ENCODE measurements at places on chromosomes 4 and X.

DNA sequence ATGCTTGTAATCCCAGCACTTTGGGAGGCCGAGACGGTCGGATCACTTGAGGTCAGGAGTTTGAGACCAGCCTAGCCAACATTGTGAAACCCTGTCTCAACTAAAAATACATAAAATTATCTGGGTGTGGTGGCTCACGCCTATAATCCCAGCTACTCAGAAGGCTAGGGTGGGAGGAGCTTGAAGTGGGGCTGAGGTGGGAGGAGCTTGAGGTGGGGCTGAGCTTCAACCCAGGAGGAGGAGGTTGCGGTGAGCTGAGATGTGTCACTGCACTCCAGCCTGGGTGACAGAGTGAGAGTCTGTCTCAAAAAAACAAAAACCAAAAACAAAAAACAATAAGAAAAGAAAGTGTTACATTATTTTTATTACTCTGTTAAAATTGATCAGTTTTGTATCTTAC lies 1164.4 kb upstream of the IGFBP7 start:
- no peak for DNase-seq

DNA sequence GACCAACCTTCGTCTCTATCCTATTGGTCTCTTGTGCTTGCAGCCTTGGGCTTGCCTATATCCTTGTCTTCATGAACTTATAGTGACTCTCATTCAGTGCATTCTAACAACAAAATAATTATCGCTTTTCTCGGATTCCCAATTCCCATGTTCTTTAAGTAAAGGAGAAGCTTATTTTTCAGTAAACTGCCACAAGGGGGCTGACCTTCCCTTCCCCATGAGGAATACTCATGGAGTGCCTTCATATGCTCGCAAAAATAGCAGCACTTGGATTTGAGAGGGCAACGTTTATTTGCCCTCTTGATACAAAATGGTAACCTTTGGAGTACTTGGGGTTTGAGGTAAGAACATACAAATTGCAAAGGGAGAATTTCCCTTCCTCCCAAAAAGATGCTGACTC lies 183.2 kb upstream of the TENT5D start:
- no peak for DNase-seq

DNA sequence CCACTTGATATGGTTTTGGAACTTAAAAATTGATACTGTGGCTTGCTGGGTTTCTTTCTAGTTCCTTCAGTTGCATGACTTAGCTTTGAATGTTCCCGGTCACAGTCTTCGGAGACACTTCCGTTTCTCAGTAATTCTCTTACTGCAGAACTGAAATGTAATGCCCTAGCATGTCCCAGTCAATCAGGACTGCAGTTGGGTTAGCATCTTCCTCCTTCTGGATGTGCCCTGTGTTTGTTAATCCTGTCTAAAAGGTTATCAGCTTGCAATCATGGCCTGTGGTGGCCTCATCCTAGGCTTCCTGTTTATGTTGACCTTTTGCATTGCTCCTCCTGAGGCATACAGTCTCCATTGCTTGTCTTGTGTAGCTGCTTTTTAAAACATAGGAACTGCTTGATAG lies 275.9 kb downstream of the ARHGAP10 start:
- DNase-seq, result no peak

GRCh38 chr4:25609976-25610375 lies 45.7 kb upstream of the SLC34A2 start:
- DNase-seq, result no peak

GRCh38 chr4:1249148-1249730 lies 309 bp upstream of the CTBP1 start:
- DNase-seq, result peak; percentile 86

DNA sequence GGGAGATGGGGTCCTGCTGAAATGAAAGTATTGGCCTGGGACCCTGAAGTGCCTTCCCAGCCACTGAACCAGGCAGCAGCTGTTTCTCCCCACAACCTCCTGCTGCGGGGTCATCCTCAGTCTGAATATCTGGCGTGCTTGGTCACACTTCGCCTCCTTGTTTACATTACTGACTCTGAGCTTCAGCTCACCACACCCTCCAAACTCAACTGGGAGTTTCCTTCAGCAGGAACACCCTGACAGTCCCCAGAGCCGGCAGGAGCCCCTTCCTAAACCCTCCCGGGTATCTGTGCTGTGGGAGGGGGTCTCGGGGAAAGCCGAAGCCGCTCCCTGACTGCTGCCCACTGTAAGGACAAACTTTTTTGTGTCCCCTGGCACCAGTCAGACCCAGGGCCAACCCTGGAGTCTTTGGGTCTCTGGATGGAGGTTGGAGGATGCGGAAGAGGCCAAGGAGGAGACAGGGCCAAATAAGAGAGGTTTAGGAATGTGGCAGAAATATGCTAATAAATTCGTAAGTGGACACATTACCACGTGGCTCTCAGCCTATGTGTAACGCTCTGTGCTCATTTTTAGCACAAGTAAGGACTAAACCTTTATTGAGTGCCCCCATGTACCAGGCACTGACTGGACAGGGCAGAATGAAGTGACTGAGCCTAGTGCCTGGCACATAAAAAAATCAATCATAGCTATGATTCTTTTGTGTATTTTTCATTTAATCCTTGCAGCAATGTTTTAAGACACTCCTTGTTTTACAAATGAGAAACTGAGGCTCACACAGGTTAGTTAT lies 20.7 kb downstream of the FHDC1 start:
- DNase-seq, result no peak

DNA sequence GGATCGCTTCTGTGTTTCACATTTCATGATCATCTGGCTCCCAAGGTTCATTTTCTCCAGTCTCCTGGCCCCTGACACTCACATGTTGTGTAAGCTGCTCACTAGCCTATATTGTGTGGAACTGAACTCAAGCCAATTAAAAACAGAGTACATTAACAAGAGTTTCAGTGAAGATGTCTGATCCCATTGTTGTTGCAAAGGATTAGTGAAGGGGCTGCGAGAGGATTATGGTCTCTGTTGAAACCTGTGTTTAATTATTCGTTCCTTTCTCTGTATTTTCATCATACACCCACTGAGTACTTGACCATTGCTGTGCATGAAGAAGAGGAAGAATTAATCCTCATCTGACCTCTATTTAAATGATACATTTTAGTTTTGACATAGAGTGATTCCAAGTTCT lies 54.7 kb downstream of the AFF2 start:
- no peak for DNase-seq

DNA sequence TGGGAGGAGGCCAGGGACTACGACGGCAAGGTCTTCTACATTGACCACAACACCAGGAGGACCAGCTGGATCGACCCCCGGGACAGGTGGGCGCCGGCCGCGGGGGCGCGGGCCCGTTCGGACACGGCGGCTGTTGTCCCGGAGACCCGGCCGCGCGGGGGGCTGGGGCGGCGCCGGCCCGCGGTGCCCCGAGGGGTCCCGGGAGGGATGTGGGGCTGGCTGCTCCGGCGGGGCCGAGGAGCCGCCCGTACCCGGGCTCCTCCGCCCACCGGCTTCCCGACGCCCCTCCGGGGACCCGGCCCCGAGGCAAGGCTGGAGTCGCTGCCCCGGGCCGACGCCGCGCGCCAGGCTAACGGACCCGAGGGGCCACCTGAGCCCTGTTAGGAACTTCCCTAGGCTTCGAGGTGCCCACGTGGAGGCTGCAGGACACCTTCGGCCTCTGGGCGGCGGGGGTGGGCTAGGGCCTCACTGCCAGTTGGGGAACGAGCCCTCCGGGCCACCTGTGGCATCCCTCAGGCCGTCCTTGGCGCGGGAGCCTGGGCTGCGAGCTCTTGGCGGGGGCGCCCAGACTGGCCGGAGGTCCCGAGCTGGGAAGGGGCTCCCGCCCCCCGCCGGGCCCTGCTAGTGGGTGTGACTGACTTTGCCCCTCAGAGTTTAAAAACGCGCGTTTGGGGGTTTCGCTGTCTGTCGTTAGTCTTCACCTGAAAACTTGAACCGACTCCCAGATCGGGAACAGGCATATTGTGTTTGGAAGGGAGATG lies 660 bp downstream of the WWC2 start:
- no peak for DNase-seq

GRCh38 chr4:142379277-142380051 lies 466.6 kb downstream of the INPP4B start:
- DNase-seq, result no peak

- no peak for DNase-seq
Observed at GRCh38 chr4:32192363-32192762, 1472.2 kb downstream of the PCDH7 start.

DNA sequence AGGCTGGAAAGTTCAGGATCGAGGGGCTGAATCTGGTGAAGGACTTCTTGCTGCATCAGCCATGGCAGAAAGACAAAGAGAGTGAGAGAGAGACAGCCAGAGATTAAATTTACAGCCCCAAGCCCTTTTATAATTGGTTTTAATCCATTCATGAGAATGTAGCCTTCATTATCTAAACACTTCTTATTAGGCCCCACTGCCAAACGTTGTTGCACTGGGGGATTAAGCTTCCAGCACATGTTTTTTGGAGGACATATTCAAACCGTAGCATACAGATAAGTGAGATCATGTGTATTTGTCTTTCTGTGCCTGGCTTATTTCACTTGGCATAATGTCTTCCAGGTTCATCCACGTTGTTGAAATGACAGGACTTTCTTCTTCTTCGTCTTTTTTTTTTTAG lies 524.7 kb downstream of the SPRY1 start:
- no peak for DNase-seq

GRCh38 chr4:47278631-47279030 lies 184.9 kb downstream of the COMMD8 start:
- DNase-seq, result no peak

GRCh38 chr4:15684498-15684897 lies 2.9 kb downstream of the FAM200B start:
- no peak for DNase-seq

GRCh38 chr4:5096261-5096660 lies 45.0 kb downstream of the STK32B start:
- DNase-seq, result no peak

GRCh38 chr4:182272151-182272550 lies 28.9 kb downstream of the TENM3 start:
- DNase-seq, result no peak

DNA sequence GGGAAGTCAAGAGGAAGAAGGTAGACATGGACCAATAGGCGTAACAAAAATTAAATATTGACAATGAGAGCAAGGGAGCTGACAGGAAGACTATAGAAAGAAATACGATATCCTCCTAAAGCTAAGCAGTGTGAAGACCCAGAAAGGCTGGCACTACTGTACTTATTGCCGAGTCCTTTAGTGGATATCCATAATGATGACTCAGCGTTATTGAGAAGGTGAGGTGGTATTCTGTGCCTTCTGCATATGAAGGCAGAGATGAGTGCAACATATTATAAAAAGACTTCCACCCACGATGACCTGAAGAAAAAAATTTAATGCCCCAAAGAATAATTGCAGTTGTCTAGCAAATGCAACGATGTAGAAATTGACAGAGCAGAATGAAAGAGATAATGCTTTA lies 13.0 kb upstream of the MCF2 start:
- DNase-seq, result no peak

- peak; percentile 69 for DNase-seq
Observed at GRCh38 chr4:4269331-4269731, 20.6 kb downstream of the LYAR start.

- DNase-seq, result no peak
Observed at GRCh38 chrX:48606091-48606490, 8.8 kb downstream of the WDR13 start.

DNA sequence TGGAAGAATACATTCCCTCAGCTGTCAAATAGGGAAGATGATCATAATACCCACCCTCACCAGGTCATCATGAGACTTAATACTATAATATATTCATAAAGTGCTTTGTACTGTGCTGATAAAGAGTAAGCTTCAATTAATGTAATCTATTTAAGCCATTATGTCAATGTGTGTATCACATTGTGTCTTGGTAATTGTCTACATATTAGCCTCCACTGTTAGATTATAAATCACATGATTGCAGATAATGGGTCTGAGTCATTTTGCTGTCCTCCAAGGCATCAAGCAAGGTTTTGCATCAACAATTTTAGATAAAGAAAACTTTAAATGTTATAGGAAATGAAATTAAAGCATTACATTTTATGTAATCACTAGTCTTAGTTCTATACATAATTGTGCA lies 45.2 kb upstream of the CEP135 start:
- DNase-seq, result no peak

DNA sequence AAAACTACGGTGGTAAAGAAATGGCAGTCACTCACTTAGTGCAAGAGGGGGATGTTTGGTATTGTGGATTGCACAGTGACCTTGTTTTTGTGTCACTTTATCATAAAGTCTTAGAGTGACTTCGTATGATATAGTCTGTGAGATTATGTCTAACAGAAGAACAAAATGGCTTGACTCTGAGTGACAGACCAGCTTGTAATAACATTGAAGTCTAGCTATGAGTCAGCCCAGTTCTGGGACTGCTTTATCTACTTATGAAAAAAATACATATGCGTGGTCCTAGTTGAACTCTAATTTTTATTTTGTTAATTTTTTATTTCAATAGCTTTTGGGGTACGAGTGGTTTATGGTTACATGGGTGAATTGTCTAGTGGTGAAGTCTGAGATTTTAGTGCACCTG lies 20.0 kb downstream of the DCLK2 start:
- DNase-seq, result no peak

DNA sequence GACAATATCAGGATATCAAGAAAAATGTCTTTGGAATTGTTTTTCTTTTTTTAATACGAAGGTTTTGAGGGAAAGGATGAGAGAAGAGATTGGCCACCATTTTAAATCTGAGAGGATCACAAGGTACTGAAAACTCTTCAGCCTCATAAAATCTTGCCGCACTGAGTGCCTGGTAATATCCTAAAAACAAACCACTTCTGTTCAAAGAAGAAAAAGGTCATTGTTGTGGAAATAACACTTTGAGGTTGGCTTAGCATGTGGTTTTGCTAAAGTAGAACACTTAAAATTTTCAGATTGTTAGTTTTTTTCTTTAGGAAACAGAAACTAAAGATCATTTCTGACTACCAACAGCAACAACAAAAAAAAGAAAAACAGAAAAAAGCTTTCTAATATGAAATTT lies 1.0 kb upstream of the CLDN22 start:
- no peak for DNase-seq

GRCh38 chrX:68462653-68463052 lies 29.4 kb upstream of the OPHN1 start:
- DNase-seq, result peak; percentile 31

GRCh38 chr4:102007959-102008425 lies 217.5 kb downstream of the BANK1 start:
- DNase-seq, result no peak

Data from CD4-positive, alpha-beta T cell treated with Interleukin-2 at 100 ng/mL for 4 hours (primary cell).